Urothelium cell line (cell line): ENCODE measurements at places on chromosomes 4 and X.

- DNase-seq: no peak
Measured at GRCh38 chr4:100895556-100896197, 377.9 kb upstream of the EMCN start.

GRCh38 chrX:118116713-118117550 is at the start of gene KLHL13:
Gene KLHL13 (minus strand): TSS chrX:118116810. CDS start chrX:118028473, 88,337 bp downstream.
- DNase-seq: peak; percentile 40

- DNase-seq: peak; percentile 64
Measured at GRCh38 chr4:38368613-38369012, 295.4 kb upstream of the KLF3 start.

GRCh38 chrX:78029663-78030062 is 60.2 kb upstream of the PGAM4 start:
- DNase-seq: peak; percentile 32

- peak; percentile 62 for DNase-seq
Measured at GRCh38 chr4:101345596-101346350, 1.6 kb downstream of the PPP3CA start.

DNA sequence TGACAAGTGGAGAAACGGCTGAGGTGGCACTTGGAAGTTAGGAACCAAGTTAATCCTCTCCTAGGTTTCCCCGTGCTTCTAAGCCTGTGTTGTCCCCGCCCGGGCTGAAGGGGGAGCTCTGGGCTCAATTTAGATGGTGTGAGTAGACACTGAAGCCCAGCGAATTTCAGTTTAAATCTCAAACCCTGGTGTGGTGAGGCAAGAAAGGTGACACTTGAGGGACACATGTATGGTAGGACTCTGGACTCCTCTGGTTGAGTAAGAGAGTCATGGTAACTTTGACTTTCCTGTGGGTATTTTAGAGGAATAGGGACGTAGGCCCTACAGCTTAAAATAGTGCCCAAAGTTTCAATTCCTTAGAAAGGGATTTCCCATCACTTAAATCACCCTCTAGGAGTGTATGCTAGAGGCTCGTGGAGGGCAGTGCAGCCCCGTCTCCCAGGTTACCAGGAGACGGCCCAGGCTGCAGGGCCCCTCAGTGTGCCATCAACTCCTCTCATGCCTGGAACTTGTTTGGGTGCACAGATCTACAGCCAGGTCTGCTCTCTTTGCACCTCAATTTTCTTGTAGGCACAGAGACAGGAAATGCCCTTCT is 24.0 kb downstream of the HAND2 start:
- peak; percentile 58 for DNase-seq

DNA sequence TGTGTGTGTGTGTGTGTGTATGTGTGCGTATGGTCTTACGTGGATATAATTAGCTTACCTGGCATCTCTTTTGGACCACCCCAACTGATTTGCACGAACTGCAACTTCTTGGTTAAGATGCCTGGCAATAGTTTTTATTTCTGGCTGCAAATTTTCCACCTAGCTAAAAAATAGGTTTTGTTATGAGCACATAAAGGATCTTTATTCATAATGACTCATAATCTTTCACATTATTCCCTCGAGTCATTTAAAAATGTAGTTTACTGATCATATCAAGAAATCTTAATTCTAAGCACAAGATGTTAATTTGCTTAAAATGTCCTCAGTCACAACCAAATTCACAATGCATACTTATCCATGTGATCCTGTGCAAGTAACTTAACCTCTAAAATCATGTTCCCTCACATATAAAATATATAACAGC is 1.5 kb downstream of the COX18 start:
- DNase-seq: no peak

GRCh38 chr4:175263537-175263936 is 345.4 kb downstream of the ADAM29 start:
- DNase-seq: no peak

GRCh38 chr4:67575232-67576058 is 16.9 kb downstream of the STAP1 start:
- no peak for DNase-seq

- DNase-seq: no peak
Measured at GRCh38 chrX:68989456-68989855, 160.6 kb downstream of the EFNB1 start.

DNA sequence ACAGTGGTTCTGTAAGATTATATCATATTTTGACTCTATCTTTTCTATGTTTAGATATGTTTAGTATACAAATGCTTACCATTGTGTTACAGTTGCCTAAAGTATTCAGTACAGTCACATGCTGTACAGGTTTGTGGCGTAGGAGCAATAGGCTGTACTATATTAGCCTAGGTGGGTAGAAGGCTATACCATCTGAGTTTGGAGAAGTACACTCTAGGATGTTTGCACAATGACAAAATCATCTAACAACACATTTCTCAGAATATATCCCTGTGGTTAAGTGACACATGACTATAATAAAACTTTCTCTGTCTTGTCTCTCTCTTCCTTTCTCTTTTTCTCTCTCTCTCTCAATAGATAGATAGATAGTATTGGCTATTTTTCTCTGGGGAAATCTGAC is 1053.1 kb downstream of the STIM2 start:
- no peak for DNase-seq

GRCh38 chrX:118392716-118393115 is 46.8 kb downstream of the WDR44 start:
- DNase-seq: no peak

DNA sequence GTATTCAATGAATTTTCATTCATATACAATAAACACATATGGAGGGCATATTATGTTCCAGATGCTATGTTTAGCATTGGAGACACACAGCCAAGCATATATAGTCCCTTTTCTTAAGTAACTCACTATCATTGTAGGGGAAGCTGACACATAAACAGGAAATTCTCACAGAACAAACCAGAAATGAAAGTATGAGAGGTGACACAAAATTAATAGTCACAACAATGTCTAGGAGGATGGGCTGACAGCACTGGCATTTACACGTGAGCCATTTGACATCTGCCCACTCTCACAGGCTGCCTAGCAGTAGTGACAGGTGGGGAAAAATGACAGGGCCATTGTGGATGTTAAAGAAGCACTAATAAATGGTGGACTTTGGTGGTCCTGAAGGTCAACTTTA is 2.6 kb upstream of the CNOT6L start:
- no peak for DNase-seq

DNA sequence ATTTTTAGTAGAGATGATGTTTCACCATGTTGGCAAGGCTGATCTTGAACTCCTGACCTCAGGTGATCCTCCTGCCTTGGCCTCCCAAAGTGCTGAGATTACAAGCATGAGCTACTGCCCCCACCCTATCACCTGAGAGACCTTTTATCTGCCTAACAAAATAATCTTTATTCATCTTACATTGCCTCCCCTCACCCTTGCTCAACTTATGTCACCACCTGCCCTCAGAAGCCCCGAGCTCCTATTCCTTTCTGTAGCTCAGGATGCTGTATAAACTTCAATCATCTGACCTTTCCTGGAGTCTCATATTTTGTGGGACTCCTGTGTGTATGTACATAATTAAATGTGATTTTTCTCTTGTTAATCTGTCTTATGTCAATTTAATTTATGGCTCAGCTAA is 29.7 kb upstream of the ENPP6 start:
- DNase-seq: no peak

GRCh38 chrX:111284631-111285293 is 14.5 kb upstream of the CAPN6 start:
- no peak for DNase-seq

GRCh38 chr4:52891743-52892142 is 29.6 kb downstream of the RASL11B start:
- no peak for DNase-seq

DNA sequence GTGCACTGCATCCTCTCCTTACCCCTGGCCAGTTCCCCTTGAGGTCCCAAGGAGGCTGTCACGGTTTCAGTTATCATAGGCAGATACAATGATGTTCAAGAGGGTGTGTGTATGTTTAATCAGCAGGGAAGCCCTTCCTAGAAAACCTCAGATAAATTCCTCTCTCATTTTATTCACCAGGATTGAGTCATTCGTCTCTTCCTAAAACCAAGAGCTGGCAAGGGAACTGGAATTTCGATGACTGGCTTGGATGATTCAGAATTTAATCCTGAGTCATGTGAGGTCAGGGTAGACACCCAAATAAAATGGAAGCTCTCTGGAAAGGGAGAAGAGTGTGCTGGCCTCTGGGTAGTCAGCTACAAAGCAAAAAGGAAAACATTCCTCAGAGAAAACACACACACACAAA is 106.2 kb upstream of the RAPGEF2 start:
- peak; percentile 76 for DNase-seq

DNA sequence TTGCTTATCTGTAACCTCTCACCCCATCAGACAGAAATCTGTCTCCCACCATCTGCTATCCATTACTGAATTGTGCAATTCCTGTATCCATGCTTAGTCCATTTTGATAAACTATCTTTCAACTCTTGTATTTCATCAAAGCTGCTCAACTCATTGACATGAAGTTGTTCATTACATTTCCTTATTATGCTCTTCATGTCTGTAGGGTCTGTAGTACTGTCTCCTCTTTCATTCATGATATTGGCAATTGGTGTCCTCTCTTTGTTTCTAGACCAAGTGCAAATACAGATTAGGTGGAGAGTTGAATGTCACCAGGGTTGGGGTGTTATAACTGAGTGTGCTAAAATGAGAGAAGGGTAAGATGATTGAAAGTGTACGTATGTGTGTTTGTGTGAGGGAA is 69.2 kb upstream of the ADRA2C start:
- DNase-seq: no peak

DNA sequence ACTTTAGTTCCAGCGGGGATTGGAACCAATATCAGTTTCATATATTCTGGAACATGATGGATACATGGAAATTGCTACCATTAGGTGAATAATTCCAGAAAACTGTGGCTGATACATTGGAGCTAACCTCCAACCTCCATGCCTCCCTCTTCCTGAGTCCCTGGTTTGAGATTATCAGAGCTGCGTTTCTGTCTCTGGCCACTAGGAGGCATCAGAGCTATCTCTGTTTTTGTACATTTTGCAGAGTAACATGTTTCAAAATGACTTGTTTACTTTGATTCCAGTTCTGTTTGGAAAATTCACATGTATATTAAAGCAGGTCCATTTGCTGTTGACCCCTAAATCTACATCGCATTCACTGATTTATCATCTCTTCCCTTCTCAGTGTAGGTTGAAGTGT is 2.4 kb upstream of the RAB40AL start:
- DNase-seq: peak; percentile 22

DNA sequence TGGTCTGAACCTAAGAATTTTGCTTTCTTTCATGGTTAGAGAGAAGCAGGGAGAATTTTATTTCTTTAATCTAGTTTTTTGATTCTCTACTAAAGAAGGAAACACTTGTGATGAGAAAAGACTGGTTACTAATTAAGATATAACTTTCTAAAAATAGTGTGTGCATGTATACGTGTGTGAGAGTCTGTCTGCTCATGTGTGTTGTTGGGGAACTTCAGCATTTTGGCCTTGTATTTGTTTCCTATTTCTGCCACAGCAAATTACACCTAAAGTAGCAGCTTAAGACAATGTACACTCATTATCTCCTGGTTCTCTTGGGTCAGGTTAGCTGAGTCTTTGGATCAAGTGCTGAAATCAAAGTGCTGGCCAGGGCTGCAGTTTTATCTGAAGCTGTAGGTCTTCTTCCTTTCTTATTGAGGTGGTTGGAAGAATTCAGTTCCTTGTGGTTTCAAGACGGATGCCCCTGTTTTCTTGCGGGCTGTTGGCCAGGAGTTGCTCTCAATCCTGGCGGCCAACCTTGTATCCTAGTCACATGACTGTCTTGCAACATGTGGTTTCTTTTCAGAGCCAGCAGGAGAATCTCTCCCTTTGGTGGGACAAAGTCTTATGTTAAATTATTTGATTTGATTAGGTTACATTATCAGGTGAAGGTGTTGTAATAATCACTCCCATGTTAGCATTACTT is 188.4 kb upstream of the CLNK start:
- no peak for DNase-seq

GRCh38 chr4:74039315-74039763 is 850 bp upstream of the CXCL3 start:
- no peak for DNase-seq

DNA sequence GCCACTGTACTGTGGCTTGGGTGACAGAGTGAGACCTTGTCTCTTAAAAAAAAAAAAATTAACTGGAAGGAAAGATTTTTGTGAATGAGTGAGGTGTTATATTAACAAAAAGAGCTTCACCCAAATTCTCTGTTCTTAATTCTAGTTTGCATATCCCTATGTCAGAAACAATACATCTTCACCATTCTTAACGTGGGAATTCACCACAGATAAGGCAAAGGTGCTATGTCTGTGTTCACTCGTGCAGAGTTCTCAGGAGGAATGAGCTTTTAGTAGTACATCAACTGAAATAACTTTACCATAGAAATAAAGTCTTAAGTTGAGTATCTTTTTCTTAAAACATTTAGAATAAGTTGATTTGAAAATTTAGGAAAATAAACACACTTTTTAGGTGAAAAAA is 135.1 kb downstream of the RAPGEF2 start:
- no peak for DNase-seq

GRCh38 chr4:10164877-10165283 is 48.3 kb upstream of the WDR1 start:
- DNase-seq: peak; percentile 38

- DNase-seq: no peak
Measured at GRCh38 chr4:26573389-26573794, 10.5 kb upstream of the TBC1D19 start.

DNA sequence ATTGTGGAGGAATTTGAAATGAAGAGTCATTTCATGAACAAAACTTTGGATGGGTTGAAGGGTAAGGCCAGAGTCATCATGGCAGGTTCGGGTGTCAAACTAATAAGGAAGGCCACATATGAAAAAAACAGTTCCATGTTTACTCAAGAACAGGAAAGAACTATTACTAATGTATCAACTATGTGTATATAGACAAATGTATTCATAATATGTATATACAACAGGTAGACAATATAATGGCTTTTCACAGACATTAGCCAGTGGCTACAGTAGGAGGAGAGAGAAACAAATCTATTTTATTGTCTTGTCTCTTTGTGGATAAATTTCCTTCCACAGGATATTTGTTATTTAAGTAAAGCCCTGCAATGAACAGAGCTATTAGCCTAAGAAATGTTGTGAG is 101.1 kb downstream of the CBLL2 start:
- DNase-seq: no peak

DNA sequence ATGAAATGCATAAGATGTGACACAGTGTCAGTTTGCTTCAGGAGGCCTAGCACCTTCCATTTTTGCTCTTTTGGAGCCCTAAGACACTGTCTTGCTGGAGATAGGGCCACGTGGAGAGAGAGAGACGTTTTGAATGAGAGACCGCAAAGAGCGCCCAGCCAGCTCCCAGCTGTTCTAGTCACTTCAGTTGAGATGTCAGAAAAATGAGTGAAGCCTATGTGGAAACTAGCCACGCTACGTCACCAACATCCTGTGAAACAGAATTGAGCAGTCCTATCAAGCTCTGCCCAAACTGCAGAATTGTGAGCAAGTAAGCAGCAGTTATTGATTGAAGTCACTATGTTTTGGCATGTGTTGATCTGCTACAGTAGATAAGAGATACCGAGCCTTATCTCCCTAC is 13.1 kb downstream of the GPR82 start:
- DNase-seq: no peak

DNA sequence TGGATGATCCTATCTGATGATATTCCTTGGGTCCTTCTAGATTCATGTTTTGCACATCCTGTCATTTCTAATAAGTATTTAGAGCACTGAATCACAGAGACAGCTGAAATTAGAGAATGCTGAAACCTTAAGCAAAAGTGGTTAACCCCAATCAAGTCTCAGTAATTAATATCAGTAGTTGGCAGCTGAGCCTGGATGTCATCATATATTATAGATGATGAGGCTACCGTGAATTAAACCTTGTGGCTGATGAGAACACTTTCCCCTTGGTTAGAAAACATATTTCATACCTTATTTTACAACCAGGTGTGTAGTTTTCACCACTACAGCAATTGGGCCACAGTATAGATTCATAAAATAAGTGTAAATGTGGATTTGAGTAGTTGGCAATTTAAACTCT is 499.0 kb downstream of the PDGFC start:
- no peak for DNase-seq
